Upper lobe of right lung (tissue), 1 donor: ENCODE measurements at places on chromosomes 12 and 14. TPM values are rescaled to one million over a fixed set of nuclear protein-coding genes. Genes with fewer than 3 reads are reported as not detected.

- DNase-seq = no peak
These were observed 18.8 kb downstream of the TNFAIP2 start for GRCh38 chr14:103142026-103142425.

The HCAR2 gene
- 7.6 TPM for total RNA-seq

DNA sequence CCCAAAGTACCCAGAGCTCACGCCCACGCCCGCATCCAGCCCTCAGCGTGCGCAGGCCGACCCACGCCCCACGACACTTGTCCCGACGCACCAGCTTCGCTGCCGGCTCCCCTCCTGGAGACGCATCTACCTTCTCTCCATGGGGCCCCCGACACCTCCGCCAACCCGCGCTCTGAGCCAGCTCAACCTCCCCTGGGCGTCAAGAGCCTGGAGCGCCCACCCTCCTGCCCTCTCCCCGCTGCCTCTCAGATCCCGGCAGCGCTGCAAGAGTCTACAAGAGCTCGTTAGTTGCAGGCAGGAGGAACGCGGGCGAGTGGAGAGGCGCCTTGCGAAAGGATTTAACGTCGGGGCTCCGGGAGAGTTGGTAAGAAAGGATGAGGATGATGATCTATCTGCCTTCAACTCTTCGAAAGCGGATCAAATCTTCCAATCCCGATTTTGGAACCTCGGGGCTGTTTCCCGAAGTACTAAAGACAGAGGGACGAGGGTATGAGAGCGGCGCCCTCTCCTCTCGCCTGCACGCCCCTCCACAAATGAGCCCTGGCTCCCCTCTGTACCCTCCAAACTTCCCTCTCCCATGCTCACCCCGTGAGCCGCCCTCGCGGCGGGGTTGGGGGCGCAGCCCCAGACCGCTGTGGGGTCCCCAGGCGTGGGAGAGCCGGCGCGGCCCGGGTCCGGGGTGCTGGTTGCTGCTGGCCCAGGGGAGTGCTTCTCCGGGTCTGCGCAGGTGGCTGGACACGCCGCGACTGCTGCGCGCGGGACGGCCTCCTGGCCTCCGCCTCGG, 979 bp downstream of the LTBP2 start:
- no peak for DNase-seq

The CLECL1 gene
- total RNA-seq = 3.4 TPM

The GLIPR1L1 gene
- not detected for total RNA-seq

DNA sequence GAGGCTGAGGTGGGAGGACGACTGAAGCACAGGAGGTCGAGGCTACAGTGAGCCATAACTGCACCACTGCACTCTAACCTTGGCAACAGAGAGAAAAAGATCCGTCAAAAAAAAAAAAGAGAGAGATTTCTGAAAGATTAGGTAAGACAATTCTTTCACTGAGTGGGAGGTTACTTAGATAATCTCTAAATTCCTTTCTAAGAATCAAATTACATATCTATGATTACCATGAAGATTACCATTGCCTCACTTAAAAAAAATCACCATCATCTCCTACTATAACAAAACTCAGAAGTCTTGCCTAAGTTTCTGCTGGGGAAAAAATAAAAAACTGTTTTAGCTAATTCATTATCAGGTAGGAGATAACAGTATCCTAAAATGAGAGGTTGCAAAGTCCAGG, 366.7 kb downstream of the DUSP6 start:
- no peak for DNase-seq

DNA sequence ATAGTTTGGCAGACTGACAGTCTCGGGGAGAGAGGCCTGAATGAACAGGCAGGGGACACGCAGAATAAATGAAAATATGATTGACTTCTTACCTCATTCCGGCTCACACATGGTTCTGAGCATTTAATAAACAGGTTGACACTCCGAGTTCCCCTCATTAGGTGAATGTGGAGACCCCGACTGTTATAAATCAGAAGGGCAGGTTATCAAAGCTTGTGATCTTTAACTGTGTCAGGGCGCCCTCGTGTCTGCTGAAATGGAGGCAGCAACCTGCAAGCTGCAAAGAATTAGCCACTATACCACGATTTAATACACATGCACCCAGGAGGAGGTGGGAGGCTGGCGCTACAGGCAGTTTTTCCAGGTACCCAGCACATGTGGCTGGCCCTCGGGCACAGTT, 627.5 kb downstream of the MED13L start:
- no peak for DNase-seq

DNA sequence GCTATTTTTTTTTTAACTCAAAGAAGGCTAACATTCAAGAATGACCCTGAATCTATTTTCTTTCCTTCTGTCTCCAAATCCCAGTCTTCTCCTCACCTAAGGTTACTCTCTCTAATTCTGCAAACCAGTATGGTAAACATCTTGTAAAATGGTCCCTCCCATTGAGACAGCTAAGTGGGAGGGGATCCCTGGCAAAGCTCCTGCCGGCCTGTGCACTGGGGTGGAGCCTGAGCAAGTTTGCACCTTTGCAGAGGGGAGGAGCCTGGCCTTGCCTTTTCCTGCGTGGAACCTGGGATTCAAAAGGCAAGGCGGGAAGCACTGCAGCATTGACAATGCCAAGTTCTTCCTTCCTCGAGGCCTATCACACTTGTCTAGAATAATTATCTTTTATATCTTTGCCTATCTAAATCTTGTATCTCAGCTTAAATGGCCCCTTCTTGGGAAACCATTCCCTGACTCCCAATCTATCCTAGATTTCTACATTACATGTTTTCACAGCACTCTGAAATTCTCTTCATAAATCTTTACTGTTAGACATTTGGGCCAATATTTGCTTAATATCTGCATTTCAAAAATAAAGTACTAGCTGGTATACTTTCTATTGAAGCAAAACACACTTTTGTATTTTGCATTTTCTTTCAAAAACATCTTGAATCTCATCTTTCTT, 83.0 kb downstream of the EPS8 start:
- no peak for DNase-seq

- no peak for DNase-seq
These were observed 1.7 kb downstream of the VSIG10 start for GRCh38 chr12:118102070-118102469.
